ENCODE measurements at places on chromosomes 3 and 15.

GRCh38 chr15:74345051-74345450 is 22.4 kb downstream of the CYP11A1 start:
- DNase-seq = no peak

DNA sequence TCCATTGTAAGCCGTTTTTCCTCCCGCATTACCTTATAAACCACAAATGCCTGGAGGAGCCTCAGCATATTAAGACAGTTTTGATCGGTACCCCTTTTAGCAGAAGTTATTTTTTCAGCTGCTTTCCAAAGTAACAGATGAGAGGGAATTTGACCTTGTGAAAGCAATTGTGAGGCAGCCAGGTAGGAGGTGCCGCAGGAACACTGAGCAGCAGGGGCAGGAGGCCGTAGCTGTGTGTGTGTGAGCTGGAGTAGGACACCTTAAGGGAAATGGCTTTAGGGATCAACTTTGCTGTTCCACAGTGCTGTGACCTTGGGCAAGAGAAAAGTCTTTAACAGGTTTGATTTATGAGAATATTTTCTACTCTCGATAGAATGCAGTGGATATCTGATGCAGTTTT is 482.1 kb downstream of the IL5RA start:
- DNase-seq = no peak

DNA sequence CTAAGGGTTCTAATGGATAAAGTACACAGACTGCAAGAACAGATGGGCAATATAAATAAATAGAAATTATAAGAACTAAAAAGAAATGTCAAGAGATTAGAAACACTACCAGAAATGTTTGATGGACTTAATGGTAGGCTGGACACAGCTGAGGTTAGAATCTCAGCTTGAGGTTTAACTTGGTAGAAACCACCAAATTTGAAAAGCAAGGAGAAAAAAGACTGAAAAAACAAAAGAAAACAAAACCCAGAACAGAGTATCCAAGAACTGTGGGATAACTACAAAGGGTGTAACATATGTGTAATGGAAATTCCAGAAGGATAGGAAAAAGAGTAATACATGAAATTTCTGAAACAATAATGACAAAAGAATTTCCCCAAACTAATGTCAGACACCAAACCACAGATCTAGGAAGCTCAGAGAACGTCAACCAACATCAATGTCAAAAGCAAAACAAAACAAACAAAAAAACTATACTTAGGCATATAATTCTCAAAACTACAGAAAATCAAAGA is 35.0 kb downstream of the RFX7 start:
- DNase-seq = no peak

DNA sequence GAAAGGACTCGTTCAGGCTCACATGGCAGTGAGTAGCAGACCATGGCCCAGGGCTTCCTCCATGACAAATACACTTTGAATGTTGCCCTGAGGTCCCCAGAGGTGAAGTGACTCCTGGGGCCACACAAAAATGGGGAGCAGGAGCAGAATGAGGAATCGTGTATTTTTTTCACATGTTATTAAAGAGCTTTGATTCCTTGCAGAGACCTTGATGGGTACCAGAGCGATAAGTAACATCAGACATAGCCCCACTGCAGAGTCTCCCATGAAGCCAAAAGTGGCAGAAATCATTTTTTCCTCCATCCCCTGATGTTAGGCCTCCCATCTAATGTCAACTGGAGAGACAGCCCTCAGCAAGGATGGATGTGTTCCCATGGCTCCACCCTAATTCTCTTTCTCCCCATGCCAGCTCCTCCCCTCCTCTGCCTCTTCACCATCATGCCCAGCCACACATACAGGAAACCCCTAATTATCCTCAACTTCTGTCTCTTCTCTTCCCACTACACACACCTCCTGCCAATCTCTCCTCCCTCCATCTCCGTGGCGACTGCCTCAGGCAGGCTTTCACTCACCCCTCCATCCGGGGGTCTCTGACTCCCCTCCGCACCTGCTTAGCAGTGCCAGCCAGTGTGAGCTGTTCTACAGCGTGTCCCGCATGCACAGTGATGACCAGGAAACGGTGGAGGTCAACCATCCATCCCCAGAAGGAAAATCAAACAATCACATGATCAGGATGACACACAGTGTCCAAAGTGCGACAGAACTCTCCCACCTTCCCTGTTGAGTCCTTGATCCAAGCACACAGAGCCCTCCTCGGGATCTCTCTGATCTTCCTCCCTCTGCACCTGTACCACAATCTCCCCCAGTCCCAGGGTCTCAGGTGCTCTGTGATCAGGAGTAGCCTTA is 7.1 kb upstream of the SSUH2 start:
- DNase-seq = no peak

DNA sequence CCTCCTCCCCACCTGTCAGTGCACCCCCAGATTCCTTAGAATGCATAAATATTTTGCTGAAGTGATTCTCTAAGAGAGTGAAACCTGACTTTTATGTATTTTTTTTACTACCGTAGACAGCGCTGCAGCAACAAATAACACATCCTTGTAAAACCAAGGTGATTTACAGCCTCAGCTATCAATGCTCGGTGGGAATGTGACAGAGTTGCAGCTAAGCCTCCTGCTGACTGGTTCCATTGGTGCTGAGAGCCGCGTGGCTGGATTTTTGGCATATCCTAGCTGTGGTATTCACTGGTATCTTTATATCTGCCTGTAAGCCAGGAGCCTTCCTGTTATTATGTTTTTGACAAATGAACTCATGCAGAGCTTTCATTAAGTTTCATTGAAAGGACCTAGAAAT is 11.0 kb downstream of the FGD5 start:
- DNase-seq = no peak

DNA sequence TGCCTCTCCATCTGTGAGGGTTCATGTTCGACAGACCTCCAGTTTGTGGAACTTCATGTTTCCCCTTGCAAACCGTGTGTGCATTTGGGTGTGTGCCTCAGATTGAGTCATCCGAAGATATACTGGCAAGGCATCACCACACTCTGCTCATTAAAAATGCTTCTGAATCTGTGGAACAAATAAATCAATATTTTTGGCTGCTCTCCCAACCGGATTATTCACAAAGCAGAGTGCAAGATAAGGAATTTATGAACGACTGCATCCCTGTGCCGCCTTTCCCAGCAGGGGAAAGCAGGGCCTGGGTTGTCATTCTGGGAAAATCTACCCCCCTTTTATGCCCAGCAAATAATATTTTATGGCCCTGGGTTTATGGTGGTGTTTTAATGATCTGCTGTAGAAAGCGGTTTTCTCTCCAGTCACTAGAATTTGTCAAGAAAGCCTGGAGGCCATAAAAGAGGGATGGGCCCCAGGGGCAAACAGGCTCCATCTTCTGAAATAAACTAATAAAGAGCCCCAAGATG is 4.2 kb upstream of the WNT5A start:
- DNase-seq = no peak

- peak; percentile 62 for DNase-seq
Observed at GRCh38 chr15:92097474-92098178, 244.1 kb downstream of the SLCO3A1 start.

DNA sequence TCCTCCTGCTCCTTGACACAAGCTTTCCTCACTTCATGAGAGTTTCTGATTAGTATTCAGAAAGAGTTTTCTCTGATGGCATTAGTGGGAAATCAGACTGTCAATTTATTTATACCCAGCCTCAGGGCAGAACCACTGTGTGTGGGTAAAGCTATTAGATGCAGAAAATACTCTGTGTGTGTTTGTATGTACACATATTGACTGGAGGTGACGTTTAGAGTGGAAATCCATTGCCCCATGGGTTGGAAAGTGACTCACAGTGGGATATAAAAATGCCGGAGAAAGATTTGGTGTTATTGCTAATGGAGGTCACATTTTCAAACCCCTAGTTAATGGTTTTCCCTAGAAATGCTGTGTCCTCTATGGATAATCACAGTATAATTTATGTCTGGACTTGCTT is 577.6 kb downstream of the AGBL1 start:
- no peak for DNase-seq

DNA sequence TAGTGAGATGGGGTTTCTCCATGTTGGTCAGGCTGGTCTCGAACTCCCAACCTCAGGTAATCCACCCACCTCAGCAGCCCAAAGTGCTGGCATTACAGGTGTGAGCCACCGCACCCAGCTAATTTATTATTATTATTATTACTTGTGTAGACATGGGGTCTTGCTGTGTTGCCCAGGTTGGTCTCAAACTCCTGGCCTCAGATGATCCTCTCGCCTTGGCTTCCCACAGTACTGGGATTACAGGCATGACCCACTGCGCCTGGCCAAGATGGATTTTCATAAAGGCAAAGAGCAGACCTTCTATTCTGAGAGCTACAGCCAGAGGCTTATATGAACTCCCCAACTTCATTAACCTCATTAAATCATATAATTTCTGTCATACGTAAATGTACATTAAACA is 17.2 kb downstream of the PTPN9 start:
- no peak for DNase-seq

GRCh38 chr15:31262901-31263671 is 63.5 kb upstream of the KLF13 start:
- DNase-seq = no peak

DNA sequence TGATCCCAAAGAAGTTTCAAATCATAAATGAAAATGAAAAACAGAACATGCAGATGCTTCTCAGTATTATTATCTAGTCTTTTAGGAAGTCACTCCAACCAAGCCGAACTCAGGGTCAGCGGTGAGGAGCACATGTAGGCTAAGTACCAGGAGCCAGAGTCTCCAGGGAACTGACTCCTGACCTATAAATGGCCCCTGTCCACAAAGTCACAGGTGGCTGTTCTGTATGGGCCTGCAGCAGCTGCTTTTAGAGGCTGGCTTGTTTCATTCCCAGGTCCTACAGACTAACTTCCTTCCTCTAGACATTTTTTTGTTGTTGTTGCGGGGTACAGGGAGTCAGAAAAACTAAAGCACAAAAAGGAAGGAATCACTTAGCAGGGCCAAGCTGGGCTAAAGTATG is 54.6 kb downstream of the DAPK2 start:
- no peak for DNase-seq

GRCh38 chr15:90966262-90966661 is 11.6 kb downstream of the RCCD1 start:
- no peak for DNase-seq

- DNase-seq = no peak
Observed at GRCh38 chr15:27561816-27562215, 537.3 kb downstream of the OCA2 start.

- DNase-seq = no peak
Observed at GRCh38 chr3:149763565-149764195, 11.4 kb upstream of the COMMD2 start.

- DNase-seq = no peak
Observed at GRCh38 chr3:140911822-140912221, 29.8 kb upstream of the SLC25A36 start.

GRCh38 chr15:77966540-77967234 is 110.8 kb downstream of the TBC1D2B start:
- no peak for DNase-seq

DNA sequence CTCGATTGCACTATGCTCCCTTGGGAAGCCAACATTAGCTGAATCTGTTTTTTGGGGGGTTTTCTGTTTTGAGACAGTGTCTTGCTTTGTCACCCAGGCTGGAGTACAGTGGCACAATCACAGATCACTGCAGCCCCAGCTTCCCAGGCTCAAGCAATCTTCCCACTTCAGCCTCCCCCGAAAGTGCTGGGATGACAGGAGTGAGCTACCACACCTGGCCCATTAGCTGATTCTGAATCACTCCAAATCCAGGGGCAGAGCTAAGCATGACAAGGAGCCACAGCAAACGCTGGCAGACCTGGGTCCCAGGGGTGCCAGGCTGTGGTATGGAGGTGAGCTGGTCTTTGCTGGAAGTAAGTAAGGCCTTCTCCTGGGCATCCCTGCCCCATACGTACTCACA is 18.9 kb downstream of the POC1A start:
- no peak for DNase-seq

DNA sequence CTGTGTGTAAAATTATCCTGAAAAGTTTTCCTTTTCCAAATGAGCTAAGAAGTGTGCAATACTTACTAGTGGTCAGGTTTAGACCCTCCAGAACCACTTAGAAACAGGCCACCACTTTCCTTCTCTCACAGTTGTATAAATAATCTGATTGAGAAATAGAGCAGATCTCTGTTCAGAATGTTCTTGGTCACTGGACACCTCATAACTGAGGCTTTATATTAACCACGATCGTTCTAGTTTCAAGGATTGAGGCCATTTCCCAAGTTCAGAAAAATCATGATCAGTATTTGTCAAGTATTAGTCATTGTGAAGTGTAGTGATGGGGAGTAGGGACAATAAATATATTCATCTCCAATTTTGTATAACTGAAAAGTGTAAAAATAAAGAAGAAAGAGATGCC is 1.0 kb upstream of the MAP3K13 start:
- no peak for DNase-seq

Data from right forelimb (tissue), 1 donor.